ENCODE measurements at places on chromosomes 12 and 14. TPM values are rescaled to one million over a fixed set of nuclear protein-coding genes. Genes with fewer than 3 reads are reported as not detected.
A peak's percentile ranks its signal among the peaks of the same experiment; 100 is the strongest.

The RASSF9 gene
- 6.1 TPM for total RNA-seq

The ITGB7 gene
- 1.3 TPM for total RNA-seq

The RPS26 gene
- 41.0 TPM for total RNA-seq

The JPH4 gene
- total RNA-seq, result 0.22 TPM

The KRT79 gene
- not detected for total RNA-seq

The TAS2R30 gene
- total RNA-seq, result 0.72 TPM

The SLC6A12 gene
- 1.2 TPM for total RNA-seq

The TSPAN8 gene
- not detected for total RNA-seq

The PTGDR gene
- 1.1 TPM for total RNA-seq

The SERPINA10 gene
- total RNA-seq, result not detected

The KRT83 gene
- not detected for total RNA-seq

The KRT75 gene
- not detected for total RNA-seq

- DNase-seq, result no peak
Observed at GRCh38 chr12:132433641-132434395, 56.1 kb upstream of the FBRSL1 start.

DNA sequence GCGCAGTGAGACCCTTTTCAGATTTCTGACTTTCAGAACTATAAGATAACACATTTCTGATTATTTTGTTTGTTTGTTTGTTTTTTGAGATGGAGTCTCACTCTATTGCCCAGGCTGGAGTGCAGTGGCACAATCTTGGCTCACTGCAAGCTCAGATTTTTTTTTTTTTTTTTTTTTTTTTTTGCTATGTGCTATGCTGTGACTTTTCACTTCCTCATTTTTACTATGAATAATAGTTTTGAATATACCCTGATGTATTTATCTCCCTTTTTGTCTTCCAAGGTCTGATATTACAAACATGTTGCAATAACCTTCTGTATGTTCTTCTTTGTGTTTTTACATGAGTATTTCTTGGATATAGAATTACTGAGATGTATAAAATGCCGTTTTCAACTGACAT lies 658.7 kb upstream of the SEL1L start:
- DNase-seq, result no peak

DNA sequence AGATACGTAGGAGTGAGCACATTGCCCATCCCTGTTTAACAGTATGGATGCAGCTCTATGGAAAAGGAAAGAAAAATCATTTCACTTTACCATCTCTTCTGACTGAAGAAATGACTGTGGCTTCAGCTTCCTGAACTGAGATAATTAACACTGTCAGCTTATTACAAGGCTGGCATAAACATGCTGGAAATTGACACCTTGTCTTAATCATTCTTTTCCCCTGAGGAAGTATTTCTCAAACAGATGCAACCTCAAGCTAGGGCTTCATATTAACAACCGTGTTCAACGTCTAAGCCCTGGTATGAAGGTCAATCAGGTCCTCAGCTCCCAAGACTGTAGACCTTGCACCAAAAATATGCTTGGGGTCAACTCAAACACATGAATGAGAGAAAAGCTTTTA lies 25.0 kb downstream of the RERG start:
- no peak for DNase-seq

DNA sequence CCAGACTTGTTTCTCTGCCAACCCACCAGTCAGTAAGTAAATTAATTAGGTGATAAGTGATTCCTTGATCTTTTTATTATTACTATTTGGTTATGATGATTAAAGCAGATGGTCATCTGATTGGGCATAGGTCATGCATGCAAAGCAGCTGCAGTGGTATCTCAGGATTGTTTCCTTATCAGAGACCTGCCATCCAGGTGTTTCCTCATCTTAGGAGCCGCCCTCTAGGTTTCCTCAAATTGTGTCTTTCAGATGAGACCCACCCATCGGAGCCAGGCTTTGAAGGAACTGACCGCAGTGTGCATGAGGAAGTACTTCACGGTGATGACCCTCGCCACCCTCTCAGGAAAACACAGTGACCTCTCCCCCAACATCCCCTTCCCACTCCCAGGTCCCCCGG lies 63.3 kb downstream of the ZFP36L1 start:
- DNase-seq, result no peak

- DNase-seq, result no peak
Observed at GRCh38 chr12:24500421-24500820, 448.5 kb downstream of the BCAT1 start.

DNA sequence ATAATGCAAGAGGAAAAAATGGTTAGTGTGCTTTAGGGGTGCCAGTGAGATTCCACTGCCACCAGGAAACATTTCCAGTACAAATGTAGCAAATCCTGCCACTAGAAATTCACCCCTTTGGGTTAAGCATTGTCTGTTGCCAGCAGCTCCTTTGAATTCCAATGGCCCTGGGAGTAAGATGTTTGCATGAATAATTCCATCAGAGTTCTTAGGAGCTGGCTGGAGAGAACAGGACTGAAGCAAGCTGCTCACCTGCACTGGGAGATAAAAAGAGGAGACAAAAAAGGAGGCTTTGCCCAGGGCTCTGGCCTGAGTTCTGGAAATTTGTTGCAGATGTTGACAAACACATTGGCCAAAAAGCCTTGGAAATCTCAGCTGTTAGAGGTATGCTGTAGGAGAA lies 57.6 kb downstream of the HSPB8 start:
- DNase-seq, result no peak

DNA sequence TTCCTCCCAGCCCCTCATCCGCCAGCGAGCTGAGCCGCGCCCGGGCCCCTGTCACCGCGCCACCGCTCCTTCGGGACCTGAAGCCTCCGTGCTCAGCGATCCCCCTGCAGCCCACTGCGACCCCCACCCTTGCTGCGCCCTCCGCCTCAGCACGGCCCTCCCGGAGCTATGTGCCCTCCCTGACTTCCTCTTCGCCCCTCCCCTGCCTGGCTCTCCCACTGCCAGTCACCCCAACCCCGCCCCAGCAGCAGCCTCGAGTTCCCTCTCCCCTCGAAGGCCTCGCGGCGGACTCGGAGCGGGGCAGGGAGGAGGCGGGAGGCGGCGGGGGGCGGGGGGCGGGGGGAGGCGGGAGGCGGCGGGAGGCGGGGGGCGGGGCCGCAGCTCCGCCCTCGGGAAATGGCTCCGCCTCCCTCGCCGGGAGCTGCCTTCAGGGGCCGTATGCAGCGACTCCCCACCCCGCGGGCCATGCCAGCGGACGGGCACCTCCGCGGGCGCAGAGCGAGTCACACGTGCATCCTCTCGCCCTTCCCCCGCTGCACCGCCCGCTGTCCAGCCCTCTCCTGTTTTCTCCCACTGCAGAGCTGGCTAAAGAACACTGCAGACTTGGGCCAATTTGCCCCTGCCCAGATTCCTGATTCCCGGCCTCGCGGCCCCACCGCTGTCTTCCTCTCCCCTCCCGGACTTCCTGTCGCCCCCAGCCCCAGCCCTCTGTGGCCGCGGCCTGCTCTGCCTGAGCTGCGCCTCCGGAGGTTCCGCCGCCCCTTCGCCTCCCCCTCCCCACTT lies 29.1 kb upstream of the ADIPOR2 start:
- peak; percentile 94 for DNase-seq

GRCh38 chr12:108638141-108638827 lies 4.6 kb upstream of the SELPLG start:
- DNase-seq, result peak; percentile 61

- no peak for DNase-seq
Observed at GRCh38 chr12:121284551-121285390, 11.7 kb downstream of the CAMKK2 start.

GRCh38 chr14:26594148-26594547 lies 3.7 kb downstream of the NOVA1 start:
- DNase-seq, result no peak

- DNase-seq, result no peak
Observed at GRCh38 chr12:121176826-121177529, 33.0 kb upstream of the P2RX4 start.

GRCh38 chr12:64903479-64904152 lies 79.2 kb downstream of the TBC1D30 start:
- no peak for DNase-seq

- DNase-seq, result no peak
Observed at GRCh38 chr12:48069241-48069640, 36.6 kb downstream of the SENP1 start.

- no peak for DNase-seq
Observed at GRCh38 chr14:100955201-100955600, 51.7 kb upstream of the RTL1 start.

- no peak for DNase-seq
Observed at GRCh38 chr14:47425302-47425701, 250.1 kb downstream of the MDGA2 start.

DNA sequence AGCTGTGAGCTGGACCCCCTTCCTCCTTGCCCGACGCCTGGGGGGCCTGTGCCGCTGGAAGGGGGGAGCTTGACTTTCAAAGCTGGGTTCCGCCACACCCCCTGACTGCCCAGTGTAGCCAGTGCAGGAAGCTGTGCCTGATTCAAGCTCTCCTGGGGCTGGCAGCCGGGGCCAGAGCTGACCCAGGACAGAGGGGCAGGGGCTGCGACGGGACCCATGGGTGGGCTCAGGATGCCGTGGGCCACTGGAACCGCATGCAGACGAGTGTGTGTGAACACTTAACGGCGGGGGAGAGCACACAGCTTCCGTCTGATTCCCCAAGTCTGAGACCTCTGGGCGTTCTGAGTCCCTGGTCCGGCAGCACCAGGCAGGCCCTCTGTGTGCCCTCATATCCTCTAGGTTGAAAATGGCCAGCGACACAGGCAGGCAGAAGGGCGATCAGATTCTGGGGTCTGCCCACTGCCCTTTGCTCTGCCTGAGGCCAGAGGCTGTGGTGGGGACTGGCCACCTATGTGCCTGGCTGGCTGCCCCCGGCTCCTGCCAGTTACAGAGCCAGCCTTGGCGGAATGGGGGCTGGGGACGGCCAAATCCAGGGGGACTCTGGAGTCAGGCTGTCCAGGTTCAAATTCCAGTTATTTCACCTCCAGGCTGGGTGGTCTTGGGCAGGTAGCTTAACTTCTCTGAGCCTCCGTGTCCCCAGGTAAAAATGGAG lies 54.0 kb downstream of the CYP46A1 start:
- DNase-seq, result no peak

DNA sequence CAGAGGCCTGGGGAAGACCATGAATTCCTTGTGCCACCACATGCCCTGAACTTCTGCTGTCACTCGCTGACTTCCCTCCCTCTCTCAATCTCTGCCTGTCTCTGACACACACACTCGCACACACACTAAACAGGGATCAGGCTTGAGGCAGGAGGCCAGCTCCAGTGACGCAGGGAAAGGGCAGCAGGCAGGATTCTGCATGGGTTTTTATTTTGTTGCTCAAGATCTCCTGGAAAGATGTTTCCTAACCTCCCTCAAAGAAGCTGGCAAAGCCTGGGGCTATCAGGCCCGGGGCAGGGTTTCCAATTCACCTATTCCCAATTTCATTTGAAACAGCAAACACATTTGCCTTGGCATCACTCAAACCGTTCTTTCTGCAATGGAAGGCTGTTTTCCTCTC lies 27.7 kb upstream of the PEX5 start:
- no peak for DNase-seq

GRCh38 chr12:32159925-32160324 lies 53.3 kb downstream of the BICD1 start:
- no peak for DNase-seq

Measured in left ventricle myocardium superior (tissue), 1 donor.